ENCODE measurements at places on chromosomes 16 and 17.

DNA sequence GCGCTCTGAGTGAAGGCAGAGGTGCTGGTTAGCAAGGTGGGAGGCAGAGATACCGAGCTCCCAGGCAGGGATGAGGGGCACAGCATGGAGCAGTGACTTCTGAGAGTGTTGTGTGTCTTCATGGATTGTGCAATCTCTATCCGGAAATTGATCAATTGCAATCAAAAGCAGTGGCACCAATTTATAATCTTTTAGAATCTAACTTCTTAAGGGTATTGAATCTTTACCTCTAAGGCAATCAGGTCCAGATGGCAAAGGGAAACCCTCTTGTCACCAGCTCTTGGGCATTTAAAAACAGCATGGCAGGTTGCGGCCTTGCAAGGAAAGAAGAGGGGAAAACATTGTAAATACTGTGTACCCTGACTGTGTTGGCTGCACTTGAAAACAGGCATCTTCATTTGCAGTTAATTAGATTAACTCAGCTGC is 58.0 kb upstream of the MRTFB start:
- no peak for DNase-seq

DNA sequence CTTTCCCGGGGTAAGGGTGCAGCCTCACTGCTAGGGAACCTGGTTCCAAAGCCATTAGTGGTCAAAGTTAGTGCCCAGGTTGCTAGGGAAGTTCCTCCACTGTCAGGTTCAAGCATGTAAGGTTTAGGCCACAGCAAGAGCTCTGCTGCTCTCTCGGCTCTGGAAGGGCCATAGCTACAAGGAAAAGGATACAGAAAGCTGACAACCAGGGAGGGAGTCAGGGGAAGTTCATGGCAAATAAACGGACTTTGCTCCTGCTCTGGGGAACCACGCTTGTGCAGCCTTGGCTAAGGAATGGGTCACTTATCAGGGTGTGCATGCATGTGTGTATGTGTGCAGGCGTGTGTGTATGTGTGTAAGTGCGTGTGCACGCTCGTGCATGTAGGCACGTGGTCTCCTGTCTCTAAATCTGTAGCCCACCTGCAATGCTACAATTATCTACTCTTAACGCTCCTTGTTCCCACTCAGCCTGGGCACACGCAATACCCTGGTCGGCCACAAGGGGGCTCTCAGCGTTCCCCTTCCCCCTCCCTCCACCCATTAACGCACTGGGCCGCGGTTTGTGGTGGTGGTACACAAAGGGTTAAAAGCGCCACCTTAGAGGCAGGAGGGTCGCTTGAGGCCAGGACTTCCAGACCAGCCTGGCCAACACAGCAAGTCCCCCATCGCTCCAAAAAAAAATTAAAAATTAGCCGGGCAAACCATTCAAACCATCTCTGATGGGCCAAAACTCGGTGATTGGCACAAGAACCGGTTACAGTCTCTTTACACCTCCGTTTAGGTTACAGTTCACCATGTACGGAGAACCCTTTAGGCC is 48.4 kb upstream of the KDM8 start:
- DNase-seq: peak; percentile 79

- no peak for DNase-seq
Measured at GRCh38 chr16:74865922-74866598, 91.4 kb upstream of the FA2H start.

DNA sequence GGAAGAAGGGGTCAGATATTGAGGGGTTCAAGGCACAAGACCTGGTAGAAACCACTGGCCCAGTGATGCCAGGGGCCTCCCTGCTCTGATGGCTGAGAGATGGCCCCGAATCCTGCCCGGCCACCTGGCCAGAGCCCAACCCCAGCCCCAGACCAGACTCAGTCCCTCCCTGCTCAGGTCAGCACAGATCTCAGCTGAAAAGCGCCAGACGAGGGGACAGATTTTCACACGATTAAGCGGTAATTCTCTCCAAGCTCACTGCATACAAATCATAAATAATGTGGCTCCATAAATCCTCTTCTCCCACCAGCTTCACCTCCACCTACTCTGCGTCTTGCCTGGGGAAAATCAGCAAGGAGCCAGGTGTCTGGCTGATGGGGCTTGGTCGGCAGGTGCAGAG is 57.1 kb downstream of the ENGASE start:
- DNase-seq: no peak

DNA sequence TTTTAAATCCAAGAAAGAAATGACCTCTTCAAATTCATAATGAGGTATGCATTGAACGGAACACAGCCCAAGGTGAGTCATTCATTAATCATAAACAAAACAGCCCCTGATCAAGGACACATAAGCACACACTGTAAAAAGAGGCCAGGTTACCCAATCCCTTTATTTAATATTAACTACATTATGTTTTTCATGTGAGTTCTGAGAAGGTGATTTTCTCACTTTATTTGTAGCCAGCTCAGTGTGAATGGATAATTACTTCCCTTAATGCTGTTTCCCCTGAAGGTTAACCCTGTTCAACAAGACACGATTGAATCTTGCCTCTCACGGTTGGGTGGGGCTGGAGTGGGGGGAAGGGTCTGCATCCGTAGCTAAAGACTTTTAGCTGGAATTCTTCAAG is 257.3 kb upstream of the SALL1 start:
- DNase-seq: no peak

All from eye (tissue), 1 donor.